Esophagus squamous epithelium (tissue), 5 donors: ENCODE measurements at places on chromosomes 11 and 22.

DNA sequence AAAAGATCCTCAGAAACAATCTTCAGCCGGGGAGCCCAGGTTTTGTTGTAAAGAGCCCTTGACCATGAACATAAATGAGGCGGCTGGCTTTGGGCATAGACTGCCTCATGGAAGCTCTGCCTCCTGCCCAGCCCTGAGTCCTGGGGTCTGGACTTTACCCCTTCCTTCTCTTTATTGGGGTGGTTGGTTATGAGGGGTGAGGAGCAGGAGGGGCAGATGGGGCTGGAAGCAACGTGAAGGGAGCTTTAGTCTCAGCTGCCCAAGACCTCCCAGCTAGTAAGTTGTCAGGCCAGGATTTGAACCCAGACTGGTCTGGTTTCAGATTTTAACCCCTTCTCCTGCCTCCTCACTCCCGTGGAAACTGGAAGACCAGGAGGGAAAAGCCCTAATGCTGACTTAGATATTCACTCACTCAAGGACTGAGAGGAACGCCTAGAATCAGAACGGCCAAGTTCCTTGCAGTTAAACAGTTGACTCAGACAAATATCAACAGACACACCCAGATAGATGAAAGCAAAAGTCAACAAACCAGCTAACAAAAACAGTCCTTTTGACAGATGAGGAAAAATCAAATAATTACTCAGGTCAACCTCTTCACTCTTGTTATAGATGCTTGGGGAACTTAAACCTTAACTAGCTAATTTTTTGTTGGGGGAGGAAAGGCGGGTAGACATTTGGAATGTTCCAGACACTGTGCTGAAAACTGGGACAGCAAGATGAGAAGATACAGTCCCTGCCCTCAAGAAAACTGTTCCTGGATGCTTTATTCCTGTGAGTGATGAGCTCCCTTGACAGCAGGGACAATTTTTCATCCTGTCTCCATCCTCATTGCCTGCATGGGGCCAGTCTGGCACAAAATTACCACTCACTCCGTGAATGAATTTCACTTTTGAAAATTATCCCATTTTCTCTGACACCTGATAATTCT is 20.8 kb upstream of the ARRB1 start:
- DNase-seq = no peak

GRCh38 chr11:68064926-68065325 is 26.1 kb downstream of the TCIRG1 start:
- DNase-seq = no peak

GRCh38 chr11:26949846-26950245 is 44.1 kb upstream of the FIBIN start:
- no peak for DNase-seq

- no peak for DNase-seq
Measured at GRCh38 chr11:63603180-63603518, 11.1 kb downstream of the PLAAT3 start.

- no peak for DNase-seq
Measured at GRCh38 chr11:101126551-101127196, 2.9 kb downstream of the PGR start.

GRCh38 chr22:37547251-37547741 is 13.0 kb upstream of the CDC42EP1 start:
- DNase-seq = no peak

GRCh38 chr22:24216541-24217209 is 28.2 kb downstream of the GGT5 start:
- no peak for DNase-seq

GRCh38 chr11:58592760-58593472 is 14.1 kb downstream of the ZFP91 start:
- DNase-seq = no peak

GRCh38 chr22:27510024-27510423 is 291.5 kb downstream of the MN1 start:
- no peak for DNase-seq

DNA sequence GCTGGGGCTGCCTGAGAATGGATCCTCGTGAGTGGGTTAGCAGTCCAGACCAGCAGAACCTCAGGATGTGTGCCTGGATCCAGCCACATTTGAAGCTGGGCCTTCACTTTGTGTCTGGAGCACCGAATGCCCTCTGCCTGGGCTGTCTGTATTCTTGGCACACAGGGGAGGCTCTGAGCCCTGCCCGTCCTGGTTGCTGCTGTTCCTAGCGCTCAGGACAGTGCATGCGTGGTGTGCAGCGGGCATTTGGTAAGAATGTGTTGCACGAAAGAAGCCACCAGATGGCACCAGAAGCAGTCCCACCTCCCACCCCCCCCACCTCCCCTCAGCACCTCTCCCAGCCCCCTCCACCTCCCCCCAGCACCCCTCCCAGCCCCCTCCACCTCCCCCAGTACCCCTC is 4.1 kb upstream of the MAPK11 start:
- DNase-seq = no peak

DNA sequence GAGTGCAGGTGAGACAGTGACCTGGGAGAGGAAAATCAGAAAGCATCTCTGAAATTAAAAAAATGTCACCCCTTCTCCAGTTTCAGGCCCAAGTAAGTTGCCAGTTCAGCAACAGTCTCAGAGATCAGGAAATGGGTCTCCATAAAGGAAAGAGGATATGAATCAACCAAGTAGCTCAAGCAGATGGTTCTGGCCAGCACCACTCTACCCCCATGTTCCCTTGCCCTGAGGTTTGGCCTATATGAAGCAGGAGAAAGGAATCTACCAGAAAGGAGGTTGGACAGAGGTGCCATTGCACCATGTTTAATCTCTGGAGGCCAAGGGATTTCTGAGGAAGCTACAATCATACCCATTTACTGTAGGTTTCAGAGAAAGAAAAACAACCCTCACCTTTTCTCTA is 7.7 kb downstream of the FZD4 start:
- DNase-seq = no peak

GRCh38 chr11:26987272-26987671 is 6.6 kb upstream of the FIBIN start:
- no peak for DNase-seq

- DNase-seq = no peak
Measured at GRCh38 chr11:12110714-12111548, 541 bp downstream of the MICAL2 start.

GRCh38 chr11:59615120-59615636 is 396 bp downstream of the OSBP start:
- peak; percentile 36 for DNase-seq

DNA sequence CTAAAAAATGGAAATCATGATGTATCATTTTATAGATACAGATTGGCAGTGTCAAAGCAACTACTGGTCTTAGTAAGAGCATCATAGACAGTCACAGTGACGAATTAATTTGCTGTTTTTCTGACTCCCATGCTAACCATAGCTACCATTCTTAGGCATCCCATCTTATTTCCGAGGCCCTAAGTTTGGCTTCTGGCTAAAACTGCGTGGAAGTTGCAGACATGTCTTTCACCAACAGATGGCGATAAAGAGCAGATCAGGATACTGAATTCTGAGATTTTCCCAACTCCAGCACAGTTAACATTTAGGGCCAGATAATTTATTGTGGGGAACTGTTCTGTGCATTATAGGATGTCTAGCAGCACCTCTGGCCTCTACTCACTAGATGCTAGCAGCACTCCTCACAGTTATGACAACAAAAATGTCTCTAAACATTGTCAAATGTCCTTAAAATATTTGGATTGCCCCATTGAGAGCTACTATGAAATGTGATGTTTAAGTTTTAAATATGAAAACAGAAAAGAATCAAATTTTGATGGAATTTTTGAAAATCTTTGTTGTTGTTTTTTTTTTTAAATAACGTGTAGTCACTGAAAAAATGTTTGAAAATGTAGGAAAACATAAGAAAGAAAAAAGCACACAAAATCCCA is 16.3 kb downstream of the OR2AG2 start:
- no peak for DNase-seq

DNA sequence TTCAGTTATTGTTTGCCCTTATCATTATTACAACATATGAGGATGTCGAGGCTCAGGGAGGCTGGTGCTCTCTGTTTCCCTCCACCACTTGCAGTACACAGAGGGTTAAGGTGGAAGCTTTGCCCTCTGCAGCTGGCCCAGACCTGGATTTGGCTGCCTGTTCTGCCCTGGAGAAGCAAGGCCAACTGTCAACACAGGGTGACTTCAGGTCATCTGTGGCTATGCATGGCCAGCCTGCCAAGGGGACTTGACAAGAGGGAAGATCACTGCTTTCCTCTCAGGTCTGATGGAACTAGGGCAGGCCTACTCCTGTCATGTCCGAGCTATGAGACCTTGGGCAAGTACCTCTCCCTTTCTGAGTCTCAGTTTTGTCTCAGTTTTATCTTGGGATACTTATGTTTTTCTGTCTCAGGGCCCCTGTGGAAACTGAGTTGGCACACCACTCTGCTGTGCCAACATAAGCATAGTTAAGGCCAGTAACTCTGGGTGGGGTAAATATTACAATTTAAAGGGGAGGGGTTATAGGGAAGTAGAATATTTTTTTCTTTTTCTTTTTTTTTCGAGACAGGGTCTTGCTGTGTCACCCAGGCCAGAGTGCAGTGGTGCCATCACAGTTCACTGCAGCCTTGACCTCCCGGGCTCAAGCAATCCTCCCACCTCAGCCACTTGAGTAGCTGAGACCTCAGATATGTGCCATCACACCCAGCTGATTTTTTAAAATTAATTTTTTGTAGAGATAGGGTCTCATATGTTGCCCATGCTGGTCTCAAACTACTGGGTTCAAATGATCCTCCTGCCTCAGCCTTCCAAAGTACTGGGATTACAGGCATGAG is 2.4 kb upstream of the THRSP start:
- no peak for DNase-seq

- DNase-seq = no peak
Measured at GRCh38 chr11:69637941-69638871, 2.8 kb upstream of the CCND1 start.

GRCh38 chr11:107787733-107788132 is 70.9 kb downstream of the SLC35F2 start:
- no peak for DNase-seq

GRCh38 chr11:29432719-29433325 is 584.0 kb downstream of the KCNA4 start:
- no peak for DNase-seq

DNA sequence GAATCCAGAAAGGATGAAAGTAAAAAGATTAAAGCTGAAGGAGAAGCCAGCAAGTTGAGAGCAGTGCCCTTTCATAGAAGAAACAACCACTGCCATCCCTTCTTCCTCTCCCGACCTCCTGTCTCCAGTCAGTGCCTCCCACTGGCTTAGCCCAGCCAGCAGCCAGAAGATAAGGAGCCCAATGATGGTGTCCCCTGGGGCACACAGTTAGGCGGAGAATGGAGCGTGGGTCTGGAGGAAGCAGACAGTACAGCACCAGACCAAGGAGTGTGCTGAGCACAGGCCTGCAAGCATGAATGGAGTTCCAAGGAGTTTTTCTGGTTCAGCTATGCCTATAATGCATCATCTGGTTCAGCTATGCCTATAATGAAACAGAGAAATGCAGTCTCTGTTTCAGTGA is 54.3 kb upstream of the TNRC6B start:
- no peak for DNase-seq

GRCh38 chr11:64400102-64400501 is 41.1 kb downstream of the RPS6KA4 start:
- DNase-seq = no peak

DNA sequence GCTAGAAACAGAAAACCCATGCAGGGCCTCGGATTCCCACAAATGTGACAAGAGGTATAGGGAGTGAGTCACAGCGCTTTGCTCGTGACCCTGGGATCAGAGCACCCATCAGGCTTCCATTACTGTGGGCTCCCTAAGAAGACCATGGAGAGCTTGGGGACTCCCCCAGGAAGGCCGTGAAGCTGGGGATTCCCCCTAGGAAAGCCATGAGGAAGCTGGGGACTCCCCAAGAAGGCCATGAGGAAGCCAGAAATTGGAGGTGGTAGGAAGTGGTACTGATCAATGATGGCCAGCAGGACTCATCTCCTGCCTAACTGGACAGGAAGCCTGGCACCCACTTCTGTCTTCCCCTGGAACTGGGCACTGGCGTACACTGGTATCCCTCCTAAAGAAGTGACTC is 10.1 kb upstream of the DCPS start:
- no peak for DNase-seq

DNA sequence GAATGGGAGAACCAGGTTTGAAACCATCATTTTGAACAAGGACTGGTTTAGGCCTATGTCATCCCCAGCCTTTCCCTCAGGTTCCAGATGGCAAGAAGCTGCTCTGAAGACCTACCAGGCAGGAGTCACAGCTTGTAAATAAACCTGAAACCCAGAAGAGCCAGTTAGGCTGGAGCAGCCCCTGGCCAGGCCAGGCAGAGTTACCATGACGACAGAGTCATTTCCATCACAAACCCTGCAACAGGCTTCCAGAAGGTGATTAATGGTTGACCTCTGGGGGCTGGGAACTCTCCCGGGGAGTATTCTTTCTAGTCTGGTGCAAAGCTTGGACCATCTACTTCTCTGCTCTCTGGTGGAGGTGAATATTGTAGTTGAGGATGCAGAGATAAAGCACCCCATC is 164.1 kb upstream of the NCAM1 start:
- no peak for DNase-seq
